Astrocyte of the spinal cord (primary cell): ENCODE measurements at places on chromosomes 7 and 10.

- no peak for DNase-seq
Observed at GRCh38 chr7:37015353-37016034, 291.2 kb upstream of the AOAH start.

- no peak for DNase-seq
Observed at GRCh38 chr10:127254276-127254675, 57.9 kb upstream of the INSYN2A start.

- DNase-seq = peak; percentile 17
Observed at GRCh38 chr10:72261784-72262404, 11.8 kb upstream of the DDIT4 start.

- no peak for DNase-seq
Observed at GRCh38 chr7:2195400-2196246, 37.1 kb downstream of the MAD1L1 start.

GRCh38 chr7:98994046-98994944, 116.0 kb downstream of the TRRAP start:
- DNase-seq = no peak

DNA sequence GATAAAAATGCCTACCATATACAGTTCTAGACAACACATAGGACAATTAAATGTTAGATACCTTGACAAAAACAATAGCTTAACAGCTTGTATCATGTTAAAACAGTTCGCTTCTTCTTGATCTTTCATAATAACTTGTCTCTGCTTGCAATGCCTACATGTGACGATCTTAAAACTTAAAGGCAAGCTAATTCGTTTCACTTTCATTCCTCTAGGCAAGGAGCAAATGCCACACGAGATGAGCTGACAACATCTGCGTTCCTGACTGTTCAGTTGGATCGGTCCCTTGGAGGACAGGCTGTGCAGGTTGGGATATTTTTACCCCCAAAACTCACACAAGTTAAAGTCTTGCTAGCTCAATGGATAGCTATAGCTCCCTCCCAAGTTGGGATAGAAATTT, 51.6 kb upstream of the ARL4A start:
- no peak for DNase-seq

- DNase-seq = no peak
Observed at GRCh38 chr7:51847461-51848134, 531.0 kb upstream of the COBL start.

DNA sequence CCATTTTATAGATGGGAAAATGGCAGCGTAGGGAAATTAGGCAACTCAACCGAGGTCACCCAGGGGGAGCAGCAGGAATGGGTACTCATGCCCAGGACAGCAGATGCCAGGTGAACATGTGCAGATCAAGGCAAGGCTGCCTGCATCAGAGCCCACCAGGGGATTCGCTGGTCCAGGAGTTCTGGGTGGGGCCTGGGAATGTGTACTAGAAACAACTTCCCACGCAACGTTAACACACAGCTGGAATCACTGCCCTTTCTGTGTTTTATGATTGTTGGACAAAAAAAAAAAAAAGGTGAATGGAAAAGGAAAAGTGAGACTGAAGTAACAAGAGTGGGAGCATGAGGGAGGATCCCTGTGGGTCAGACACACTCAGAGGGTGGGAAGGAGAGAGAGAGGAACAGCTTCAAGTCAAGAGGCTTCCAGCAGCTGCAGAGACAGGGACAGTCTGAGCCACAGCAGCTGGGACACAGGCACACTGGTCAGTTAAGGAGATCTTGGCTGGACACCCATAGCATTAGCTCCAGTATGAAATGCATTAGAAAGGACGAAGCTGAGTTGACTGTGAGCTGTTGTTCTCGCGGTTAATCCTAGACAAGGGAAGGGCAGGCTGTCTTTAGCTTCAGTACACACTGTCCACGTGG, 187.9 kb upstream of the INHBA start:
- DNase-seq = no peak

DNA sequence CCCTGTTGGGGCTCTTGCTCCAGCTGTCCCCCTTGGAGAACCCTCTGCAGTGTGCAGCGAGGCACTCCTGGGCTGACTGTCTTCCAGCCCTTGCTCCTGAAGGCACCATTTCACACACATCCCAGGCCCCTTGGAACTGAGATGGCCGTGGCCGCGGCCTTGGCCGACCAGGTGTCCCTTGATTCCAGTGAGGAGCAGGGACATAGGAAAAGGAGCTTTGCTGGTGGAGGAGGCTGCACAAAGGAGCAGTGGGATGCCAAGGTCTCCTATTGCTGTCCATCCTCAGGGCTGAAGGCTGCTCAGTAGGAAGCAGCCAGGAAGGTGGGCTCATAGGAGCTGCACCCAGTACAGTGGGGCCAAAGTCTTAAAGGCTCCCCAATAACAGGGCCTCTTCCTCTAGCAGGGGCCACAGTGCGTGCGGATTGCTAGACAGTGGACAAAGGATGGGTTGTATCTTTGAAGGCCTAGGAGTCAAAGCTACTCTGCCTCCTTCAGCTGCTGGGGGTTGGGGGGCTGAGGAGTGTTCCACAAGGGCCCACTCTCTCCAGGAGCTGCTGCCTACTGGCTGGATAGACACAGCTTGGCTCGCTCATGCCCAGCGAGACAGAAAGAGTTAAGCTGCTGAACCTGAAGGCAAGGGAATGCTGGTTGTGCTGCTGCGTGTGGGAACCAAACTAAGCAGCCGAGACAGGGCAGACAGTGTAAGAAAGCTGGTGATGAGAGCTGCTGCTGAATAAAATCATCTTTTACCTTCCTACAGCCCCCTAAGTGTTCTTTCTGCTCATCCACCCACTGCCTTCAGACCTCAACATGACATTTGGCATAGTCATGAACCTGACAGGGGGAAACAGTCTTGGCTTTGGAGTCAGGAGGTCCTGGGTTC, 891.9 kb upstream of the ZNF722 start:
- DNase-seq = no peak

DNA sequence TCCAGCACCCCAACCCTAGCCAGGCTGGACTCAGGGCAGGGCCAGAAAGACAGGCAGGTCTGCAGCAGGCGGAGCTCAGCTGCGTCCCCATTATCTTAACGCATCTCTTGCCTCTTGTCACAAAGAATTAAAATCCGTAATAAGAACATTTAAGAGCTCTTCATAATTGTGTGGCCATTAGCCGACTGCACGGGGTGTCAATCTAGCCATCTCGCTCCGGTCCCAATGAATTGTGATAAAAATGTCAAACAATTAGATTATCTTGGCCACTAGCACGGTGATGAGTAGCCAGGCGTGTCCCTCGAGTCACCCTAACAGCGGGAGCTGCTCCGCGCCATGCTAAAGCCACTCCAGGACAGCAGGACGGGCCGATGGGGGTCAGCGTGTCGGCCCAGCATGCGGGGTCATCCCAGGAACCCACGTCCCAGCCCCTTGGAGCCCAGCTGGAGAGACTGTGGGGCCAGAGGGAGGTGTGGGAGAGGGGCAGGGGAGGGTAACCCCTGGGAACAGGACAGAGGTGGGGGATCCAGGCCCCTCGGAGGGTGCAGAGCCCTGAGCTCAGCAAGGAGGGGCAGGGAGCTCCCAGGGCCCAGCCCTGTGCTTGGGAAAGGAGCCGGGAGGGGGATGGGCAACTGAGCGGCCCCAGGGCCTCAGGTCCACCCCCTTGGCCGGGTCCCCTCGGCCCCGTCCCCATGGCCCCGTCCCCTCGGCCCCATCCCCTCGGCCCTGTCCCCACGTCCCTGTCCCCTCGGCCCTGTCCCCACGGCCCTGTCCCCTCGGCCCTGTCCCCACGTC, 17.7 kb upstream of the NKX6-2 start:
- no peak for DNase-seq

GRCh38 chr7:191105-191980, 1.0 kb upstream of the FAM20C start:
- peak; percentile 94 for DNase-seq

- DNase-seq = peak; percentile 37
Observed at GRCh38 chr7:129295015-129295423, 70.2 kb downstream of the AHCYL2 start.

- peak; percentile 8 for DNase-seq
Observed at GRCh38 chr7:4103352-4104091, 578.6 kb upstream of the FOXK1 start.

DNA sequence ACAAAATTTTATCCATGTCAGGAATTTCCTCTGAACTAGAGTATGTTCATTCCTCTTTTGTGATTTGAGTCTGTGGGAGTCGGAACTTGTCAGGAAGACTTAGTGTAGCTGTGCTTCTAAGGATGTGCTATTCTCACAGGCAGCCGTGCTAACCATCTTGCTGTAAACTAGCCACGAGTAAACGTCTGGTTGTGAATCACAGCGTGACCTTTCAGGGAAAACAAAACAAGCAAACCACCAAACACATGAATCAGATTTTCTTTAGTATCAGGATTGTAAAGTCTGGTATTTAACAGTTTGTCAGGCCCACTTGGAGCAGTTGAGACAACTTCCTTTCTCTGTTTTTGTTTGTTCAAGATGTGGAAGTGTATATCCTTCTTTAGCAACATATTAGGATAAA, 32.0 kb downstream of the AUTS2 start:
- peak; percentile 75 for DNase-seq

GRCh38 chr7:71601851-71602250, 469.9 kb downstream of the GALNT17 start:
- DNase-seq = no peak

GRCh38 chr10:58780476-58780875, 267.8 kb downstream of the BICC1 start:
- peak; percentile 31 for DNase-seq

DNA sequence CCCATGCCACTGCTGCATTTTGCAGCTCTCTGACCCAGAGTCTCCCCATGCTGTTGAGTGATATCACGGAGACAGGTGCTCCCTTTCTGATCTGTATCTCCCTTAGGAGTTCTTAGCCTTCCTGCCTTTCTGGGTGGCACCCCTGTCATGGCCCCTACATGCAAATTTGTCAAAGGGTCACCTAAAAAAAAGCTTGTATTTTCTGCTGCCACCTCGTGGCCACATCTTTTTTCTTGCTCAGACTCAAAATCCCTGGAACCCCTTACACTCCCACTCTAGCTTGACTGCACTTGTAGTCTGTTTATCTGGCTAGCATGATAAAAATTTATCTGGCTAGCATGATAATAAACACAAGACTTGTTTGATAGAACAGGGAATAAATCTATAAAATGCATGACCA, 809.1 kb downstream of the SORCS1 start:
- no peak for DNase-seq

GRCh38 chr7:23093546-23093945, 12.0 kb upstream of the KLHL7 start:
- DNase-seq = peak; percentile 43

- DNase-seq = no peak
Observed at GRCh38 chr7:120931243-120931642, 19.3 kb upstream of the ING3 start.

DNA sequence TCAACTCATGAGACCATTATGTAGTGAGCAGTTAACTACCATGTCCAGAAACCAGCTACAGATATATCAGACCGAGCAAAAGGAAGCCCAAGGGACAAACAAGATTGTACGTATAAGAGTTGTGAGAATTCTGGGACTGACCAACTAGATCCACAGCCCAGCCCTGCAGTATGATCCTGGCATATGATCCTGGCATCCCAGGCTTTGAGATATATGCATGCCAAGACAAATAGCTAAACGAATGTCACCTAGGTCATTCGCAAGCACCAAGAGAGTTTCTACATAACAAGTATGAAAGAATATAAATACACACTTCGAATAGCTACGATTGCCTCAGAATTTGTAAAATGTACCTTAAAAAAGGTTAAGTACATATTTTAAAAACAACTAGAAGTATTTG, 56.4 kb upstream of the PMPCB start:
- no peak for DNase-seq

DNA sequence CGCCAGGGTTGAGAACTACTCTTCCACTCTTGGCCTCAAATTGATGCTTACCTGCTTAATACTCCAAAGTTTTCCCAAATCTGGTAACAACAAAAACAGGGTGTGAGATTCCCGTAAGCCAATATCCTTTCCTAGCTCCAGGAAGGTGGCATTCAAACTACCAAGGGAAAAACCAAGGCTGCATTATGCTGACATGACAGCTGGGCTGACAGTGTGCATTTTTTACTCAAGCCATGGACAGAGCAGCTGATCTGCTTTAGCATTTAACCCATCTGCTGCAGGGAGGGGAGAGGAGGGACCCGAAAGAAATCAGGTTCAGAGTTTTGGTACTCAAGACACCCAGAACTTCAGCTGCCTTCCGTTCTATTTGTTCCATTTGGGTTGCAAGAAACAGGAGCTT, 49.8 kb upstream of the RAPGEF5 start:
- no peak for DNase-seq

- no peak for DNase-seq
Observed at GRCh38 chr7:4265676-4266075, 416.4 kb upstream of the FOXK1 start.

DNA sequence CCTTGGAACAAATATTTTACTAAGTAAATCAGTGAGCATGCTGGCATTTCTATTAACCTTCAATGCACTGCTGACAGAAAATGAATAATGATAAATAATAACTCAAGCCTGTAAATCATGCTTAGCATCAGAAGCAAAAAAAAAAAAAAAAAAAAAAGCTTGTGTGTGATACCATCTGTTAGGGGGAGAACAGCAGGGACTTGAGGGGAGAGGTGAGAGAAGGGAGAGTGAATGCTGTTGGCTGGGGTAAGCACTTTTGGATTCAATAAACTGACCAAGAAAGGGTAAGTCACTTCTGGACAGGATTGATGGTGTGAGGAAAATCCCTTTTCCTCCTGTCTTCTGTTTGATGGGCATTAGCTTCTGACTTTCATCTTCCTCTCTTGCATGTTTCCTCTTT, 996.4 kb downstream of the KCNMA1 start:
- no peak for DNase-seq

DNA sequence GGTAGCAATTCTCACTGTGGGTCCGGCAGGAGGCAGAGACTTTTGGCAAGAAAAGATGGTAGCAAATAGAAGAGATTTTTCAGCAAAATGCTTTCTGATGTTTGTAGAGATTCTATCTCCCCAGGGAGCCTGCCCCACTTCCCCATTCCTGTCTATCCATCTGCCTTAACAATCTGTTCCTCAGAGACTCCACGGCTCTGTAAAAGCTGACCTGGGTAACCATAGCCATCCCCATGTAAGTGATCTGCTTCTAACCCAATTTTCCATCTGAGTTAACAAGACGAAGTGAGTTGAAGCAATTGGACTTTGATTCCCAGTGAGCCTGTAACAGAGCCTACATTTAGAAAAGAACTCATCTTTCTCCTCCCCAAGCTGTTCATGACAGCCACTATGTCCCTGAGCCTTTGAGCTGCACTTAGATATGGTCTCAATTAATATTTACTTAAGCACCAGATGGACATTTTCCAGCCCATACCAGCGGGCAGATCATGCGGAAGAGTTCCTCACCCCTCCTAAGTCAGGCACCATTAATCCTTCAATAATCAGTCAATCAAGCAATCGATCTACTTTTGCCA, 896.1 kb downstream of the CCSER2 start:
- no peak for DNase-seq

- DNase-seq = no peak
Observed at GRCh38 chr10:42755556-42756093, 27.0 kb upstream of the BMS1 start.

GRCh38 chr10:114359041-114359952, 45.0 kb downstream of the AFAP1L2 start:
- peak; percentile 86 for DNase-seq

DNA sequence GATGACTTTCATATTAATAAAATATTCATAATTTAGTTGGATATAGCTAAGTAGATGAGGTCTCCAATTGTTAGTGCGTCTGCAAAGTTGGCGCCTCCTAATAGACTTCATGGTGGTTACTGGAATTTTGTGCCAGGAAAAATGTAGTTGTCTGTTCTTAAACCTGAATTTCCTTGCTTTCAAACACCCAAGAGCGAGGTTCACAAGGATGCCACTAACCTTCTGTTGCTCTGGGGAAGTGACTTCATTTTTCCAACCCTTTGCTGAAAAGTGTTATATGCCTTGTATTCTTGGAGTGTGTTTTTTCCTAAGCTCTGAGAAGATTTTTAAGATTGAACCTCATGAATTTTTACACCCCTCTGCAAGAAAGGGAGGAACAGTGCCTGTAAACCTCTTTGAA, 98.9 kb upstream of the GLCCI1 start:
- DNase-seq = no peak
